ENCODE measurements at places on chromosomes 7 and 10.

- DNase-seq, result no peak
Measured at GRCh38 chr10:126001576-126001975, 105.2 kb downstream of the FANK1 start.

GRCh38 chr7:39265641-39266591 is 288.2 kb downstream of the POU6F2 start:
- DNase-seq, result no peak

- DNase-seq, result no peak
Measured at GRCh38 chr7:114647518-114647917, 232.9 kb downstream of the FOXP2 start.

- no peak for DNase-seq
Measured at GRCh38 chr7:98565103-98565502, 52.0 kb upstream of the NPTX2 start.

DNA sequence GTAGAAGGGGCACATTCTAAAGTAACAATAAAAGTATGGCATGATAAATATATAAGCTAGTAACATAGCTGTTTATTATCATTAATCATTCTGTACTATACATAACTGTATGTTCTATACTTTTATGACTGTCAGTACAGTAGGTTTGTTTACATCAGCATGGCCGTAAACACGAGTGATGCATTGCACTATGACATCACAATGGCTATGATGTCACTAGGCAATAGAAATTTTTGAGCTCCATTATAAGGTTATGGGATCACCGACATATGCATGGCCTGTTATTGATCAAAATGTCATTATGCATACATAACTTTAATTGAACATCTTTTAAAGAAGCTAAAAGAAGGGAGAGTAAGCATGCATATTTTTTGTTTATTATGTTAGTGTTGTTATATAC is 200.1 kb upstream of the SHH start:
- DNase-seq, result no peak

DNA sequence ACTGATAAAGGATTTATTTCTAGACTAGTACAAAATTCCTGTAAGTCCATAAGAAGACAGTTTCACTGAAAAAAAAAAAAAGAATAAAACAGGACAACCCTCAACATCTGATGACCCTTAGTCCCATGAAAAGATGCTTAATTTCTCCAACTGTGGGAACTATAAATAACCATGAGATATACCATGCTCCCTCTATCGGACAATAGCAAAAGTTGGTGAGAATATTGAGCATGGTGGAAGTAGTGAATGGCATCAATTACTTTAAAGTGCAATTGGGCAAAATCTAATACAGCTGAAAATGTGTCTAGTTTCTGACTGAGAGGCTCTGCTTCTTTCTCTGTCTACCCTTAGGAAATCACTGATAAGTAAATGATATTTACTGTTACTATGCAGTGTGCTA is 348.8 kb downstream of the SUGCT start:
- DNase-seq, result no peak

DNA sequence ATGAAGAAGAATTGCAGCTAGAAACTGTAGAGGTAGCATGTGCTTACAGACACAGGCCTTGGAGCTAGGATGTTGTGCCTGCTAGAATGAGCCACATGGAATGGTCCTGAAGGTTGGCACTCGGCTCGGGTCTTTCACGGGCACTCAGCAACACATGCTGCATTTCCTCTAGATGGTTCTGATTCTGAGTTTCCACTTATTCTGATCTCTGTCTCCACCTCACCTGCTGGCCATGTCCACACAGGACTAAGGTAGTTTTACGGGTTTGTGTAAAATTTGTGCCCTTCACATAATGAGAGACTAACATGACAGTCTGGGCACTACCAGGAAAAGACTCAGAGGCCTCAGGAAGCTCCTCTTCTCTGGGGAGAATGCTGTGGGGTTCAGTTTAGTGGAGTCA is 444.8 kb upstream of the MKI67 start:
- no peak for DNase-seq

GRCh38 chr10:36462194-36462593 is 663.2 kb upstream of the ANKRD30A start:
- no peak for DNase-seq

DNA sequence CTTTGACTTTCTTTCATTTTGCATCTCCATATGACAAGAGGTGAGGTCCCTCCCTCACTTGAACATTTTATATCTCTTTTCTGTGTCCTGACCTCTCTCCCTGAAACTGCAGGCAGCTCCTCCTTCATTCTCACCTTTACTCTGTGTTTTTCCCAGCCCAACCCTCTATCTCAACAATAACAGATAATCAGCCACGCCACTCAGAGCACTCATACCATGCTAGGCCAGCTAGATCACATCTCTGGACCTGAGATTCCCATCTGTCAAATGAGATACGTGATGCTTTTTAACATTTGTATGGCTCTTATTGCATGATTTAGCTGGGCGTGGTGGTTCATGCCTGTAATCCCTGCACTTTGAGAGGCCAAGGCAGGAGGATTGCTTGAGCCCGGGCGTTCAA is 63.1 kb upstream of the PDCD4 start:
- no peak for DNase-seq

- DNase-seq, result no peak
Measured at GRCh38 chr10:42941790-42942189, 135.1 kb upstream of the RET start.

GRCh38 chr10:78904196-78904595 is 164.6 kb upstream of the ZMIZ1 start:
- no peak for DNase-seq
